ENCODE measurements at places on chromosomes 16 and 17.

GRCh38 chr16:54110016-54110981 is 176.3 kb downstream of the IRX3 start:
- DNase-seq = no peak

DNA sequence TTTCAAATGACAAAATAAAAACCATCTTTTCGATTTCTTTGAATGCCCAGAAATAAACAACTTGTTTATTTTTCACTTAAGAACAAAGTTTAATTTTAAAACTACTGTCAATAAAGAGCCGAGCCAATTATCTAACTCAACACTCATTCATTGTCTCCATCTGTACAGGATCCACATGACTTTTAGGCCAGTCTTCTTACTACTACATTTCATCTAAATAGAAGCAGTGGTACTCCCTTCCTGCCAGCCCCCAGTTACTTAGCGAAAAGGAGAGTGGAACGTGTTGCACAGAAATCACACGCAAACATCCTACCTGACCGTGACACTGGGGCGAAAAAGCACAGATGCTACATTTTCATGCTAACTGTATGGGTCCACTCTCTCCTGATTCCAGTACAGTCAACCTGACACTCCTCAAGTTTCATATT is 1.2 kb downstream of the GNA13 start:
- no peak for DNase-seq

DNA sequence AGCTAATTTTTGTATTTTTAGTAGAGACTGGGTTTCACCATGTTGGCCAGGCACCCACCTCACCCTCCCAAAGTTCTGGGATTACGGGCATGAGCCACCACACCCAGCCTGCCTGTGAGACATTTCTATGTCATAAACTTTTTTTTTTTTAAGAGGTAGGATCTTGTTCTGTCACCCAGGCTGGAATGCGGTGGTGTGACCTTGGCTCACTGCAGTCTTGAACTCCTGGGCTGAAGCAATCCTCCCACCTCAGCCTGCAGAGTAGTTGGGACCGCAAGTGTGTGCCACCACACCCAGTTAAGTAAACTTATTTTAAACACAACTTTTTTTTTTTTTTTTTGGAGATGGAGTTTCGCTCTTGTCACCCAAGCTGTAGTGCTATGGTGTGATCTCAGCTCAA is 47.2 kb downstream of the SCNN1G start:
- no peak for DNase-seq

DNA sequence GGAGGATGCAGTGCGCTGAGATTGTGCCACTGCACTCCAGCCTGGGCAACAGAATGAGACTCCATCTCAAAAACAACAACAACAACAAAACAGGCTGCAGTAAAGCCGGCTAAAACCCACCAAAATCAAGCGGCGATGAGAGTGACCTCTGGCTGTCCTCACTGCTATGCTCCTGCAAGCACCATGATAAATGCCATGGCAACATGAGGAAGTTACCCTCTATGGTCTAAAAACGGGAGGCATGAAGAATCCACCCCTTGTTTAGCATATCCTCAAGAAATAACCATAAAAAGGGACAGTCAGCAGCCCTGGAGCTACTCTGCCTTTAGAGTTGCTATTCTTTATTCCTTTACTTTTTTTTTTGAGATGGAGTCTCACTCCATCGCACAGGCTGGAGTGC is 8.4 kb upstream of the LGALS3BP start:
- no peak for DNase-seq

- no peak for DNase-seq
Observed at GRCh38 chr17:79369001-79369400, 241.8 kb downstream of the RBFOX3 start.

DNA sequence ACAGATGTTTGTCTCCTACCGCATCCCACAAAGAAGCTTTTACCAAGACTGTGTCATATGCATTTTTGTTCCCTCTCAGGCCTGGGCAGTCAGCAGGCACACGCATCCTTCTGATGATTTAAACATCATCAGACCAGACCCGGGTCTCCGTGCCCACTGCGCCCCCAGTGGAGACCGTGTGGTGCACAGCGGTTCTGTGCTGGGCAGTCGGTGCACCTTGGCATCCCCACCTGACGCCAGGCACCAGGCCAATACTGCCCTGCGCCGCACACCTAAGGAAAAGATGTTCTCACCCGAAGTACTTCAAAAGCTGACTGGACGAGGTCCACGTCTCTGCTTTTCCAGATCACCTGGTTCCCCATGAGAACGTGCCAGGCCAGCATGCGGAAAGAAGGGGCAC is 10.6 kb upstream of the PLD6 start:
- no peak for DNase-seq

GRCh38 chr16:28130099-28131088 is 66.9 kb upstream of the GSG1L start:
- DNase-seq = no peak

GRCh38 chr17:76138234-76138895 is 2.7 kb downstream of the FOXJ1 start:
- no peak for DNase-seq

DNA sequence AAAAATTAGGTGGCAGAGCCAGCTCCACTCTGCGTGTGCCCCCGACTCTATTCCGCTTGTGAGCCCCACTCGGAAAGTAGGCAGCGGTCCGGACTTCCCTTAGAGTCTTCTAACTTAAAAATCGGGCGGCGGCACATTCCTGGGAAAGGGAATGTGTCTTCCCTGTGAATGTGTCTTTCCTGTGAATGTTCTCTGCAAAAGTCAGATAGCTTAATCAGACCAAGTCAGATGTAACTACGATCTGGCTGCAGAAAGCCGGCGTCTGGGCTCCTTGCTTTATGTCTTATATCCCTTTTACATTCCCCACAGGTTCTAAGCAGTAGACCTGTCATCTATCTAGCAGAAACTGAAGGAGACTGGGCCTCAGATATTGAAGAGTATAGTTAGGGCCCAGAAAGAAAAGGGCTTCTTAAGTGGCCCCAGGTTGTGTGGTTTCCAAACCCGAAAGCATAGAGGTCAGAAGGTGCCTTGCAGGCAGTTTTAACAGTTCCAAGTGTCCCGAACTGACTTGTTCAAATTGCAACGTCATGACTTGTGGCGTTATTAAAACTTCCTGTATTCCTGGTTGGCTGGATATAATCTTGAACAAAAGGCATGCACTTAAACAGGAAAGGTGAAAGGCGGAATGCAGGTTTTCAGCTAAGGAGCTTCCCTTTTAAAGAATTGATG is 601 bp downstream of the PHKB start:
- DNase-seq = no peak

- no peak for DNase-seq
Observed at GRCh38 chr17:69485901-69486643, 71.6 kb downstream of the MAP2K6 start.

- no peak for DNase-seq
Observed at GRCh38 chr16:22813948-22814710, at the start of gene HS3ST2. Gene HS3ST2 (plus strand): TSS chr16:22814162. CDS start chr16:22814611, 449 bp downstream.

DNA sequence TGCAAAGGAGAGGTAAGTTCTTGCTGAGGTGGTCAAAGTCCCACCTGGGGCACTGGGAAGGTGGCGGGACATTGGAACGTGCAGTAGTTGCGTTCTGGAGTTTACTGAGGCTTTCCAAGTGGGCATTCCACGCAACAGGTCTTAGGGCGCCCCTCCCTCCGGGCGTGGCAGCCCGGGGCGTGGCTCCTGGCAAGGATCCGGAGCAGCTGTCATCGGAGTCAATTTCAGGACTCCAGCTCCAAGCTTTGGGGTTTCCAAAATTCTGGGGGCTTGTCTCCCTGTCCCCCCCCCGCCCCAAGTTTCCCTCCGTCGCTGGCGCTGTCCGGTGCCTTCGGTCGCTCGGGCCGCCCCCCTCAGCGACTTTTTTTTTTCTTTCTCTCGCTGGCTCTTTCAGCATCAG is 43.1 kb upstream of the AMZ2 start:
- no peak for DNase-seq

DNA sequence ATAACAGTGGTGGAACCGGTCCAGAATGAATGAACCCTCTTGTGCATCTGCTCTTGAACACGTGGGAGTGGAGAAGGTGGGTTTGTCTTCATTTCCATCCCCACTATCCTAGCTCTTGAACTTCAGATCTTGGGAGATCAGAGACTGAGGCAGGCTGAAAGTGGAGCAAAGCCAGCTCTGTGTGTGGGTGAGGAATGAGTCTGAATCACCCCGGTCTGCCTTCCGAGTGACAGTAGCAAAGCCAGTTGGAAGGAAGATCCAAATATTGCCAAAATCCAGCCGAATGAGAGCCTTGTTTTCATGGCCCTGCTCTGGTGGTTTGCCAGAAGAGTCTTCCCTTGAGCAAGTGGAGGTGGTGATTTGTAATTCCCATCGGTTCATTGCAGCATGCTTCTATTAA is 29.0 kb upstream of the ASIC2 start:
- no peak for DNase-seq

- DNase-seq = no peak
Observed at GRCh38 chr17:6688944-6689343, 24.2 kb downstream of the SLC13A5 start.

DNA sequence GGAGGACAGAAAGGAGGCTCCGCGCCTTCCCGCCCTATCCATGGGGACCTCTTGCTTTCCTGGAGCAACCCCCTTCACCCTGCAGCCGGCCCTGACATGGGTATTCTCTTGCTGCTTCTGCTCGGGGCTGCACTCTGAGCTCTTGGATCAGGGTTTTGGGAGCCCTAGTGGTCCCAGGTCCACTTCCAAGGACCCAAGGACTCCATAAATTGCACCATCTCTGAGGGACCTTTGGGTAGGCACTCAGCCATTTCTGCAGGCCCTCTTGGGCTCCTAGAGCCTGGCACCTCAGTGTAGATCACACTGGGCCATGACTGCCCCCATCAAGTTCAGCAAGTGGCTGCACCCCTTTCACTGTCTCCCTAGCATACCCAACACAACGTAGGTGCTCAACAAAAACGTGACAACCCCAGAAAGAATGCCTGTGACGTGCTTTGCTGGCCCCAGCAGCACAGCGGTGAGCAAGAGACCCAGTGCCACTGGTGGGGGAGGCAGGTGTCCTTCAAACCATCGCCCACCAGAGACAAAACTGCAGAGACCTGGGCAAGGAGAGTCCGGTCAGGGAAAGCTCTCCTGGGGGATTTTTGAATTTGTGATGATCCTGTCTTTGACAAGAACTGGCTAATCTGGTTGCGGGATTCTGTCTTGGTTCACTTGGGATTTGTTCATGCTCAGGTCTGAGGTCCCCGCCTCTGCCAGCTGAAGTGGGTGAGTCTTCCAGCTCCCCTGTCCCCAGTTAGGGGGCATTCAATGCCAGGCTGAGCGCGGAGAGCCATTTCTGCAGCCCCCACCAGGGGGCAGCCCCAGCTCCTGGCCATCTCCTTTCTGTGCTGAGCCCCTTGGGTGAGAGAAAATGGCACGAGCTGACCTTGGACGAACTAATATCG is 2.5 kb upstream of the RAB11FIP4 start:
- no peak for DNase-seq

- DNase-seq = no peak
Observed at GRCh38 chr16:17940584-17941364, 395.8 kb downstream of the NPIPA8 start.

DNA sequence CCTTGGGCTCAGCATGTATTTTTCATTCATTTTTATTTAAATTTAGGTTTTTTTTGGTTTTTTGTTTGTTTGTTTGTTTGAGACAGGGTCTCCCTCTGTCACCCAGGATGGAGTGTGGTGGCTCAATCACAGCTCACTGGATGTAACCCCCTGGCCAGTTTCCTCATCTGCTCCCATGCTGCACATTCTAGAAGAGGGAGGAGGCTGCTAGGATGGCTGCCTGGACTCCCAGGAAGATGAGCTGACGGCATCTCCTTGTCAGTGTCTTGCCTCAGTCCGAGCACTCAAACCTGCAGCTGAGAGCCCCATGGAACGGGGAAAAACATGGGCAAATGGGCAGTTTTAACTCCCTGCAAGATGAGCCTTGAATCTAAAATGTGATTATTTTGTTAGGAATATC is 7.5 kb downstream of the MEAK7 start:
- DNase-seq = no peak

- DNase-seq = no peak
Observed at GRCh38 chr17:58318065-58318481, 10.5 kb downstream of the TSPOAP1 start.

- DNase-seq = no peak
Observed at GRCh38 chr16:59326955-59327354, 592.8 kb upstream of the GOT2 start.

GRCh38 chr16:85537795-85538401 is 75.2 kb upstream of the GSE1 start:
- no peak for DNase-seq

- no peak for DNase-seq
Observed at GRCh38 chr17:34673516-34673915, 94.1 kb downstream of the TMEM132E start.

DNA sequence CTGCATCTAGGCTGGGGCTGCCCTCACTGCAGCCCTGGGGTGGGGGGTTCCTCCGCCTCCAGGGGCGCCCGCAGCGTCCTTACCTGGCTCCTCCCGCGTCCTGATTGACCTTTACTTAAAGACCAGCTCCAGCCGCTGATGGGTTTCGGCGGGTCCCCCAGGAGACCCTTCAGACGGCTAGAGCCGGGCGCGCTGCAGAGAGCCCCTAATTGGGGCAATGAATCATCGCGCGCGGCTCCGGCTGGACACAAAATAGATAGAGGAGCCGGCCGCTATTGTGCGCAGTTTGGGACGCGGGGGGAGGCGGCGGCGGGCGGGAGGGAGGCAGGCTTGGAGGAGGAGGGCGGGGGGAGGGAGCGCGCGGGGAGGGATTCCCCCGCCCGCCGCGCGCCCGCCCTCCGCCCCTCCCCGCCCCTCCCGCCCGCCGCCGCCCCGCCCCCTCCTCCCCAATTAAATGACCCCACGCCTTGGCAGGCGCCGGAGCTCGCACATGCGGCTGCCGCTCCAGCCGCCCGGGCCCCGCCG is 56.5 kb upstream of the CIBAR2 start:
- no peak for DNase-seq

DNA sequence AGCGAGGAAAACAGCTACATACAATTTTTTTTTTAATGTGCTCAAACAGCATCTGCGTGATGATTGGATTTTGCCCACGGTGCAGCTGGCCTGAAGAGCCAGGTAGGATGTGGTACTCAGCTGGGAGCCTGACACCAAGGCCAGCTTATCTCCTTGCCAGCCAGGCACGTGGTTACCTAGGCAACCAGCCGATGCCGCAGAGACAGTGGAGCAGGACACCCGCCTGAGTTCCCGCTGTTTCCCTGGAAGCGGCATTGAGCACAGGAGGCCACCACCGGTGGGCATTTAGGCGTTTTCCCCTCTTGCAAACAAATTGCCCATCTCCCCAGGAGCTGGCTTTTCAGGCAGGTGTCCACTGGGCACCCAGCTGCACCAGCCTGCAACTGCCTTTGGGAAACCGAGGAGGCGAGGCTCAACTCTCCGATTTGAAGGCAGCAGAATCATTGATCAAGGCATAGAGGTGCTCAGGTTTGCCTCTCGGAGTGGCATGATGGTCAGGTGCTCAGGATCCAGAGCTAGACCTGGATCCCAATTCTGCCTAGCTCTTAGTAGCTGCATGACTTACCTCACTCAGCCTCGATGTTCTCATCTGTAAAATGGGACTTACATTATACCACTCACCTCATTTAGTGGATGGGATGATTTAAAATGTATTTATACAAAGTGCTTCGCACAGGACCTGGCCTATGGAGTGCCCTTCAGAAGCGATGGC is 137.5 kb upstream of the PLCG2 start:
- no peak for DNase-seq

GRCh38 chr16:61332461-61332860 is 703.8 kb downstream of the CDH8 start:
- no peak for DNase-seq

GRCh38 chr17:28379814-28380801 is 8.6 kb downstream of the SARM1 start:
- DNase-seq = no peak
